ENCODE measurements at places on chromosomes 11 and 22.

DNA sequence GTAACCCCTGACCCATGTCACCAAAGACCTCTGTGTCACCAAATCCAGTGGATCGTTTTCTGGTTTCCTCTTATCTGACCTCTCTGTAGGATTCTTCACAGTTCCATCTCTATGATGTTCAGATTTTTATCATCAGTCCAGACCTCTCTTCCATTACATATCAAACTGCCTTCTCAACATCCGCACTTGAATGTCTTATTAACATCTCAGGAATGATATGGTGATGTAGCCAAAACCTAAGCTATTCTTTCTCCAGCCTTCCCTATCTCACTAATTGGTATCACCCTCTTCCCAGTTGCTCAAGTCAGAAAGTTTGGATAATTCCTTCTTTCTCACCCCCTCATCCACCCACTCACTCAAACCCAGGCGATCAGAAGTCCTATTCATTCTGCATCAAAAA, 13.4 kb downstream of the APLNR start:
- no peak for DNase-seq

- no peak for DNase-seq
Observed at GRCh38 chr11:118046964-118047700, 29.7 kb upstream of the TMPRSS4 start.

DNA sequence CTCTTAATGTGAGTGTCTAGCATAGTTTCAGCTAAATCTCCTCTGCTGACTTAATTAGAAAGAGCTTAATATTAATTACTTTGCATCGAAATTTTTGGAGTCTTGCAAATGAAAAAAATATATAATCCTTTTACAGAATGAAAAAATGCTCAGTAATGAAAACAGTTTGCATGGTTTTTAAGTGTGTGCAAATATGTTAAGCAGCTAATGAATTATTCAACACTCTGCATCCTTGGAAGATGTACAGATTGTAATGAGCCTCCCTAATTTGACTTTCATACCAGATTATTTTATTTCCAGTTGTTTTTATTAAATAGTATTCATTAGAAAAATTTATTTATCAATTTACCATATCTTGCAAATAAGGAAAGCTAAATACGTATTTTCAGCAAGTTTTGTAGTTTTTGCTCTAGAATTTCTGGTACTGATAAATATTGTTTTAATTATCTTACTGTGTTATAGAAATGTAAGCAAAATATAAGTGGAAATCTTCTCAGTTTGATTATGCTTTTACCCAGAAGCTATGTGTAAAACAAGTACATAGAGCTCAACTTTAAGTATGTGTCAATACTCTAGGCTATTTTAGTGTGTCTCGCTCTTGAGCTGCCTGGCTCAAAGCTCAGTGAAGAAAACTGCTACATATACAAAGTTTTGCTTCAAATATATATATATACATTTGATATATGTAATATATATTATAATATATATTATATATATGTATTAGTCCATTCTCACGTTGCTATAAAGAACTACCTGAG, 714.9 kb upstream of the LUZP2 start:
- no peak for DNase-seq

DNA sequence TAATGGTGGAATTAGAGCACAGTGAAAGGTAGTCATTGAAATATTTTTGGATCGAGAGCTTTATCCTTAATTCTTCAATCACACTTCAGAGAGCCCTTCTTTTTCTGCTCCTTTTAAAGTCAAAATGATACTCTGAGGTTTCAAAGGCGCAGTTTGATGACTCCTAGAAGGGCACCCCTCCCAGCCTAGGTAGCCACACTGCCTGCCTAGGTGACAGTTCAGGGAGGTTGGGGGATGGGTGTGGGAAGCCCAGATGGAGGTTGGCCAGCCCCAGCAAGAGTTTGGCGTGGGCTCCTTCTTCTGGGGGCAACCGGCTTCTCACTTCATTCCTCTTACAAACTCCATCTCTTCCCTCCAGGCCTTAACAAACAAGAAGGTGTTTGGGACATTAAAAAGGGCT, 28.6 kb upstream of the PHF21A start:
- DNase-seq: no peak

DNA sequence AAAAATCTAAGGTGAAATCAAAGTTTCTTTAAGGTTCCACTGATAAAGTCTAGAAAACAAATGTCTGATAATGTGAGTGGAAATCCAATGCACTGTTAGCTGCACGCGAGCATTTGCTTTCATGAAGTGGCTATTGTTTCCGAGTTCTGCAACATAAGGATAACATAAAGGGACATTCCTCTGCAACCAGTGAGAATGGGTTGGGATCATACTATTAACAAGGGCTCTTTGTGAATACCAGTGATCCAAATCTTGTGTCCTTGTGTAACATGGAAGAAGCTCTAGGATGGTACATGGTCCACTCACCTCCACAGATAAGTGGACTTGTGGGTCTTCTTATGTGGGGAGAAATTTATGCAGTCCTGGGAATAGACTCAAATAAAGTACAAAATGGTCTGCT, 24.6 kb downstream of the APIP start:
- DNase-seq: no peak

GRCh38 chr11:27013781-27014361, 20.0 kb downstream of the FIBIN start:
- DNase-seq: no peak

GRCh38 chr11:110198031-110198729, 98.2 kb downstream of the RDX start:
- DNase-seq: no peak

- DNase-seq: no peak
Observed at GRCh38 chr11:78187366-78188285, 800 bp downstream of the KCTD21 start.

GRCh38 chr22:33923660-33924246, 3.5 kb upstream of the LARGE1 start:
- DNase-seq: no peak

DNA sequence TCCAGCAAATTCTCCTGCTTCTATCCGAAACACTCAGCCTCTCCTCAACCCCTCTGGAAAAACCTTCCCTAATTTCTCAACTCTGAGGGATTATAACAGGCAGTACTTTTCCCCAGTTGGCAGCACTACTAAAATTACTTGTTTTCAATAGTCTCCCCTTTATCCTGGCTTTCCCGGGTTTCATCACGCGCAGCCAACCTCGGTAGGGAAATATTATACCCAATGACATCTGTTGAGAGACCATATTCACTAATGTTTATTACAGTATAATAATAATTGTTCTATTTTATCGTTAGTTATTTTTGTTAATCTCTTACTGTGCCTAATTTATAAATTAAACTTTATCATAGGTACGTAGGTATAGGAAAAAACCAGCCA, 330 bp upstream of the POLD3 start:
- DNase-seq: no peak

DNA sequence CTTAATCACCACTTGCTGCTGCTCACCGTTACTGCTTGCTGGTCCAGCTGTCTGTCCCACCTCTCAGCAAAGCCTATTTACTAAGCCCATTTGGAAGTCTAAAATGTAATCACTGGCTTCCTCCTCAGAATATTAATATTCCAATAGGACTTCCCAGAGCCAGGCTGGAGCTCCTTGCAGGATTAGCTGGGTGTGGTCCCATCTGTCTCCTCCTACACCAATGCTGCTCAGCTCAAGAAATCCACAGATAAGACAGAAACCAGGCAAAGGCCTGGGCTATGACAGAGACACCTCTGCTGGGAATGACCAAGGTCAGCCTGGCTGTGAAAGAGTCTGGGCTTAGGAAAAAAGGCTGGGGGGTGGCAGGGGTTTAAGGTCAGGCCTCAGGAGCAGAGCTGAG, 317.8 kb downstream of the BUD13 start:
- no peak for DNase-seq

GRCh38 chr11:23564370-23564769, 704.1 kb upstream of the CCDC179 start:
- no peak for DNase-seq

- no peak for DNase-seq
Observed at GRCh38 chr11:31856248-31856647, 45.1 kb upstream of the PAX6 start.

DNA sequence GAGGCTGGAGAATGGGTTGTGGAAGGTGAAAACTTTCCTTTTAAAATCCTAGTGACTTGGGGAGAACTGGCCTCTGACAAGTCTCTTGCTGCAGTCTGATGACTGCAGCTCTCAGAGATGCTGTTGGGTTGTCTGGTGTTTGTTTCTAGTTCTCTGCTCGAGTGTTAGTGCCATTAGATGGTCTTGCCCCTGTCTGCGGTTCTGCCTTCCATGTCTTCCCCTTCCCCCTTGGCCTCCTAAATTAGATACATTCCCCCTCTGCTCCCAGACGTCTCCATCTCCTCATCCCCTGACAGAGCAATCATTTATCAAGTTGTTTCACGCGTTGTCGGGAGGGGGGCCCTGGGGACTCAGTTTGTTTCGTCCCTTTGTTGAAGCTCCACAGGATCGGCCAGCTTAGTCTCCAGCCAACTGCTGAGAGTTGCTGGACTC, 67.7 kb downstream of the CECR2 start:
- DNase-seq: no peak

GRCh38 chr11:116689413-116690127, 83.2 kb downstream of the BUD13 start:
- DNase-seq: no peak

- no peak for DNase-seq
Observed at GRCh38 chr11:95999711-96000406, 76.0 kb upstream of the MTMR2 start.

DNA sequence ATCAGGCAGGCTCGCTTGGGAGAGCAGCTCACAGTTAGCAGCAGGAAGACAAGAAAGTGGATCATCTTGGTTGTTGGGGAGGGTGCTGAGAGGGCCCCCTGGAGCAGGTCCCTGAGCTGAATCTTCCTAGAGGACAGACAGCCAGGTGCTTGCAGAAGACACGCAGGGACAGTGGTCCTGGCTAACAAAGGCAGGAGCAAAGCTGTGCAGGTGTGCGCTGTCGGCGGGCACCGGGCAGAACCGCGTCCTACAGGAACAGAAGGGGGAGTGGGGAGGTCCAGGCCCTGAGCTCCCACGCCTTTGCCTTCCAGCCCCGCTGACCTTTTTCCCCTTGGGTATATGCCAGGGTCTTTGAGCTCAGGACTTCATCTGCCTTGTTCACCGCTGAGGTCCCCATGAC, 30.1 kb upstream of the PARVB start:
- no peak for DNase-seq

GRCh38 chr11:64341851-64342791, 2.1 kb downstream of the CCDC88B start:
- peak; percentile 90 for DNase-seq

DNA sequence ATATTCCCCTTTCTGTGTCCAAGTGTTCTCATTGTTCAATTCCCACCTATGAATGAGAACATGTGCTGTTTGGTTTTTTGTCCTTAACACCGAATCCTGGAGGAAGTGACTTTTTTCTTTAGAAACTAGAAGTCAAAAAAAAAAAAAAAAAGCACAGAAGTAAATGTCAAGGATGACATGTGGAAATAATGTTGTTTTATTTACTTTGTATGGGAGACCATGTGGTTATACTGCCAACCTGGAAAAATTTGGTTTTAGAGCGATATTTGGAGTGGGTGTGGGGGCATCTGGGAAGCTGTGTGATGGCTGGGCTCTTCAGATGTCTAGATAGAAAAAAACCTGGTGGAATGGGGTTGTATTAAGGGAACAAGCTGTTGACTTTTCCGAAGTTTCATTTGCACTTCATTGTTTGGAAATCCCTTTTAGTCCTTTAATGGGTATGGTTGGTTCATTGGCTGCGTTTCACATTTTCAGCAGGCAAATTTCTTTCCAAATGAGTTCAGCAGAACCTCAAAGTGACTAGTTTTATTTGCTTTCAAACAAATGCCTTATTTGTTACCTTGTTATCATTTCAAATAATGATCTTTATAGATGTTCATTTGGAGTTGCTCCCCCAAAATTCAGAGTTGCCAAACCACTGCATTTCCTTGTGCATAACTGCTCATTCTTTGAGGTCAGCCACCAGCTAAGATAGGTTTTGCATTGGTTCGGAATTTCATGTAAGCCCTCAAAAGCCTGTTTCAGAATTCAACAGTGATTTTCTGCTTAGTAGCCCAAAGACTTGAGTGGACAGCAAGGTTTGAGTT, 508.2 kb downstream of the METTL15 start:
- DNase-seq: no peak

DNA sequence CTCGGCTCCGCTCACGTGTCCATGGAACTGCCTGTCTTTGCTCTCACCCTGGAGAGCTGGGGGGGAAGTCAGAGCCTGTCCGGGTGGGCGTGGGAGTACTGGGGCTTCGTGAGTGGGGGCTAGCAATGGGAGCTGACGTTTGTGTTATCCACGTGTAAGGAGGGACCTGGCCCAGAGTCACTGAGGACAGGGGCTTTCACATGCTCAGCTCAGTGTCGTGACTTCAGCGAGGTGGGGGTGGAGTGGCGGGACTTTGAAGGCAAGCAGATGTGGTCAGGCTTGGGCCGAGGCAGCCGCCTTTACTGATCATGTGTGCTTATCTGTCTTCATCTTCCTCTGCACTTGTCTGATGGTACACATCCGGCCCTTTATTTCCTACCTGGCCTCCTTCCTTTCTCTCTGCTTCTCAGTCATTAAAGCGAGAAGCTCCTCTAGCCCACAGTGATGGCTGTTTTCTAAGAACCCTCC, 113.1 kb upstream of the NNMT start:
- no peak for DNase-seq

DNA sequence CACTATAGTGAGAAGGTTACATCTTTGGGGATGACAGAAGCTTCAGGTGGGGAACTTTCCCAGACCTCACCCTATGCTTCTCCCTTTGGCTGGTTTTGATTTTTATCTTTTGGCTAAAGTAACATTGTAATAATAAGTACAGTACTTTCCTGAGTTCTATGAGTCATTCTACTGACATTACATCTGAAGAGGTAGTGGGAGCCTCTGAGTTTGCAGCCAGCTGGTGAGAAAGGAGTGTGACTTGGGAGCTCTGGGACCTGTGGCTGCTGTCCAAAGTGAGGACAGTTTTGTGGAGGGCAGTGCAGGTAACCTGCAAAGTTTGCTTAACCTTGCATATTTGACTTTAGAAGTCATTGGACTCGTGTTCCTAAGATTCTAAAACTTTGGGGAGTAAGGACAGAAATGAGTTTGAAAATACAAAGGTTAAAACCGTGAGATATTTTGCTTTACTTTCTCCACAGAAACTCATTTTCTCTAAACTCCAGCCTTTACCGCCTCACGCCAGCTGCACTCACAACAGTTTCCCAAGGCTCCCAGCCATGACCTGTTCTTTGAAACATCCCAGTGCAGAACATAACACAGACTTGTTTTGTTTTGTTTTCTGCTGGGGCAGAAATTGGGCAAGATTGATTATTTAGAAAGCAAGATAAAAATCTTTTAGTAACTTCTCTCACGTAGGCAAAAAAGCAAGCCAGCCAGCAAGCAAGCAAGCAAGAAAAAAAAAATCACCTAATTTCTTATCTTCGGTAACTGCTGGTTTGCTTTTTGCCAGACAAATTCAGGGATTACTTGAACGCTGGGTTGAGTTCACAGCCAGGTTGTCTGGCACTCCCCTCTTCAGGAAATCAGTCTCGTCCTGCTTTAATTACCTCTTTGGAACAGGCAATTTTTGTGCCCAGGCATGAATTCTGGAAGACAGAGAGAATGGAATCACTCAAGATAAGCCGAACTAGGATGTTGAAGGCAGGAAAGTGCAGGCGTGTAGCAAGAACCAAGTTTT, 478.3 kb upstream of the ISX start:
- DNase-seq: no peak
